Ureter (tissue), 1 donor: ENCODE measurements at places on chromosomes 16 and 17. TPM values are rescaled to one million over a fixed set of nuclear protein-coding genes. Genes with fewer than 3 reads are reported as not detected.

ANKFN1 gene
- total RNA-seq = 33.9 TPM

DNA sequence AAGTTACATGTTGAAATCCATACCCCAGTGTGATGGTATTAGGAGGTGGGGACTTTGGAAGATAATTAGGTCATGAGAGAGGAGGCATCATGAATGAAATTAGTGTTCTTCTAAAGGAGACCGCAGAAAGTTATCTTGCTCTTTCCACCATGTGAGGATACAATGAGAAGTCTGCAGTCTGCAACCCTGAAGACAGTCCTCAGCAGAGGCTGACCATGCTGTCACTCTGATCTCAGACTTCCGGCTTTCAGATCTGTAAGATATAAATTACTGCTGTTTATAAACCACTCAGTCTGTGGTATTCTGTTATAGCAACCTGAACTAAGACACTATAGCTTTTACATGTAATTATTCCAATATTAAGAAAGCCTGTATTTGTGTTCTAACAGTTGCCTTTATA lies 116.7 kb upstream of the CES5A start:
- no peak for DNase-seq

GRCh38 chr16:78331731-78332130 lies 232.3 kb downstream of the WWOX start:
- no peak for DNase-seq

DNA sequence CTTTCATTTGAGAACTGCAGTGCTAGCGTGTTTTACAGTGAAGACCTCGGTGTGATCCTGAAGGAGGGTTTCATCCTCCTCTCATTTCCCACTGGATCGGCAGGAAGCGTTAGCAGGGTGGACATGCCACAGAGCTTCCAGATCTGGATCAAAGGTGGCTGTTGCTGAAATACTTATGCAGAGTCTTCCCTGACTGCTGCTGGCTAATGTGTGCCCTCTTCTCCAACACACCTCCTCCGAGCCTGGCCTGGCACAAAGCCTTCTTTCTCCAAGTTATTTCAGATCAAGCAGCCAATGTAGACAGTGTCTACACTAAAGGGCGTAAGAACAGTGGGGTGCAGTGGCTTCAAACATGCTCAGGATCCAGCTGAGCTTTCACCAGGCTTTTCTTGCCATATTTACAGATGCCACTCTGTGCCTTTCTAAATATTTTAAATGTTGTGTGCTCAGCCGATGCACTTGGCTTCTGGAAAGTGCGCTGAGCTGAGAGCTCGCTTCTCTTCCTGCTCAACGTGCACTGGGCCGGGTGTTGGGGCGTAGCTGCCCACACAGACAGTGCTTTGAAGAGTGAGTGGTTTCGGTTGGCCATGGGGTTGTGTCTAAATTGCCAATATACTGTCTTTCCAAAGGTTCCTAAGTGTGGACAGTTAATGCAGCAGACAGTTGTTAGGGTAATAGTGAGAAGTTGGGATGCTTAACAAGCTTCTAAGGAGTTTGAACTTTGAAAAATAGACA lies 2.1 kb downstream of the ZNF750 start:
- no peak for DNase-seq

DNA sequence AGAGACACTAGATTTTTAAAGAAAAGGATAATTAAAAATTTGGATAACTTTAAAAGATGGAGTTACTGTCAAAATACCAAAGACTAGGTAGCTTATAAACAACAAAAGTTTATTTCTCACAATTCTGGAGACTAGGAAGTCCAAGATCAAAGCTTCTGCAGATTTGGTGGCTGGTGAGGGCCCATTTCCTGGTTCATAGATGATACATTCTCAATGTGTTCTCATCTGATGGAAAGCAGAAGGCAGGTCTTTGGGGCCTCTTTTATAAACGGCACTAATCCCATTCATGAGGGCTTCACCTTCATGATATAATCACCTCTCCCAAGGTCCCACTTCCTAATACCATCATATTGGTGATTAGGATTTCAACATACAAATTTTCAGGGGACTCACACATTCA lies 33.7 kb downstream of the NLK start:
- DNase-seq = no peak
